ENCODE measurements at places on chromosomes 7 and 10.

DNA sequence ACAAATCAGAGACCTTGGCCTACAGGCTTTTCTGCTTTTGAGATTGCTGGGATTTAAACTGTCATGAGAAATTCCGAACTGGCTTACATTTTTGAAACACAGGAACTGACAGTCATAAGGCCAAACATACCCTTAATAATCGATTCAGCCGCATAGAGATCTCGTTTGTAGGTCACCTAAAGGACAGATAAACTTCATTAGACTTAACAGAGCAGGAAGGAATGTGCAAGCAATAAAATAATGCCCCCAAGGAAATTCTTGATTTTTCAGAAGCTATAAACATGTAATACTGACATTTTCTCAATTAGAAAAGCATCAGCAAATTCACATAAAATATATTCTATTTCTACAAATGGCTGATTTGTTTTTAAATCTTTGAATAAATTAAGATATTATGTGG lies 120.0 kb downstream of the CRPPA start:
- DNase-seq = no peak

DNA sequence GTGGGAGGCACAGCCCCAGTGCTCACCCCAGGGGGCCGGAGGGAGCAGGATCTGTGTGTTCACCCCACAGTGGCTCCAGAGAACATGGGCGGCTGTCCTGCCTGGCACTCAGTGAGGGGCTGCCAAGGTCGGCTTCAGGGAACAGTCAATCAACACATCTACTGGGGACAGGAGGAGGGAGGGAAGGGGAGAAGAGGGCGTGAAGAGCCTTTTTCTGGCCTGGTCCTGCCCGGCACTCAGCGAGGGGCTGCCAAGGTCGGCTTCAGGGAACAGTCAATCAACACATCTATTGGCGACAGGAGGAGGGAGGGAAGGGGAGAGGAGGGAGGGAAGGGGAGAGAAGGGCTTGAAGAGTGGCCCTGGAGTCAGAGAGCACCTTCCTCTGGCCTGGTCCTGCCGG lies 184.9 kb downstream of the ADARB2 start:
- DNase-seq = no peak

GRCh38 chr7:76037310-76037709 lies 10.5 kb downstream of the STYXL1 start:
- peak; percentile 34 for DNase-seq

- no peak for DNase-seq
These were observed 9.3 kb downstream of the TCF7L2 start for GRCh38 chr10:112959207-112959838.

DNA sequence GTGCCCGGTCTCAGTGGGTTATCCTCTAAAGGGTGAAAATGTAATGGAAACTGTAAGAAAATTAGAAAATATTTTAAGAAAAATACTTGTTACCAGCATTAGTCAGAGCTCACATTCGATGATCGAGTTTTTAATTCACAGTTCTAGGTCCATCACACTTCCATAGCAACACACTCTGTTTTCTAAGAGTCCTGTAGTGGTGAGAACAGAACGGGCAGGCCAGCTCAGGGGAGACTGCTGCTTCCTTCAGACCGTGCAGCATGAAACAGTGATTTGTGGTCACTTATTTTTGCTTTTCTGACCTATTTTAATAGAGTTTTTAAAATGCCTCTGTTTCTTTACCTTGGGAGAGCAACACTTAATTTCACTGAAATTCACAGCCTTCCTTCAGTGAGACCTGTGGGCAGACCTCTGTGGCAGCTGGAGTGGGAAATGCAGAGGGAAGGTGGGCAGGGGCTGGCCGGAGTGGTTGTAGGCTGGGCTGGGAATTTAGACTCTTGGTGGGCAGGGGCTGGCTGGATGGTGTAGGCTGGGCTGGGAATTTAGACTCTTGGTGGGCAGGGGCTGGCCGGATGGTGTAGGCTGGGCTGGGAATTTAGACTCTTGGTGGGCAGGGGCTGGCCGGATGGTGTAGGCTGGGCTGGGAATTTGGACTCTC lies 1.5 kb downstream of the SUN1 start:
- DNase-seq = no peak

GRCh38 chr7:36781011-36781738 lies 56.9 kb upstream of the AOAH start:
- no peak for DNase-seq

DNA sequence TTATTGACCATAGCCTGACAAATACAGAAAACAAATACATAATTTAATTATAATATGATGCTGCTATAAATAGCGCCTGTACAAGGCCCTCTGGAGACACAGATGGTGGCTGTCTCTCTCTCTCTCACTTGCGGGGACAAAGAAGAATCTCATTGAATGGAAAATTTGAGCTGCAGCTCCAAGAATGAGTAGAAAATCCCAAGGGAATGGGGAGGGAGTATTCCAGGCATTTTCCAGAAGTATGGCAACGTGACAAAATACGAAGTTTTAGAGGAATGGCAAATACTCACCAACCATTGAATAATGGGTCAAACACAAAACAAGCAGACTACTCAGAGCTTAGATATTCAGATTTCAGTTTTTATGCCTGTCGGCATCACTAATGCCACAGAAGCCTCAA lies 179.9 kb downstream of the NRP1 start:
- DNase-seq = no peak

GRCh38 chr10:44911951-44912350 lies 814 bp downstream of the TMEM72 start:
- no peak for DNase-seq

- no peak for DNase-seq
These were observed 30.1 kb downstream of the PLEKHA1 start for GRCh38 chr10:122404576-122404975.

- DNase-seq = peak; percentile 61
These were observed 9.8 kb upstream of the GRB10 start for GRCh38 chr7:50792342-50793119.

DNA sequence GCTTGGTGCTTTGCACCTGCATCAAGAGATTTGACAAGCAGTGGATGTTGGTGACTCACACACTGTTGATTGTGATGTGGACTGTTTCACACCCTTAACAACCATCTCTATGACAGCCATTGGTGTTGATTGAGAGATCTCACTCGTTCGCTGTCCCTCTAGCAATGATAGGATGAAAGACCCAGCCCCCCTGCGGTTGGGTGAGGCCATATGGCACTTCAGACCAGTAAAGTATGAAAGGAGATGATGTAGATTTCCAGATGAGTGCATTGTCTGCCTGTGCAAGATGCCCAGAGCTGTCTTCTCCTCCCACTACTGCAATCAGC lies 138.7 kb upstream of the PRR15 start:
- DNase-seq = no peak

DNA sequence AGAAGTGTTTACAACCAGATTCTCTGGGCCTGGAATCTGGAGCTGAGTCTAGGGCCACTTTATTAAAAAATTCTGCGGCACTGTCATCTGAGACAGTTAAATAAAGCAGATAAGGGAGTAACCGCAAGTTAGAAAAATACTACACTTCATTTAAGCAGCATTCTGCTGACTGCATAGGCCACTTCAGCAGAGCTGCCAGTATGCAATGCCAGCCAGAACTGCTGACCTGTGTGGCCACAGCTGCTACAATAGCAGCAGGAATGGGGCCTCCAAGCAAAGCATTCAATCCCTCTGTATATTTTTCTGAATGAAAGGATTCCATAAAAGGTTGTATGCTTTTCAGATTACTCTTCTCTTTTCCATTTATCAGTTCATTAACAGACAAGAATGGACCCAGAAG lies 136.0 kb downstream of the COL28A1 start:
- DNase-seq = no peak

DNA sequence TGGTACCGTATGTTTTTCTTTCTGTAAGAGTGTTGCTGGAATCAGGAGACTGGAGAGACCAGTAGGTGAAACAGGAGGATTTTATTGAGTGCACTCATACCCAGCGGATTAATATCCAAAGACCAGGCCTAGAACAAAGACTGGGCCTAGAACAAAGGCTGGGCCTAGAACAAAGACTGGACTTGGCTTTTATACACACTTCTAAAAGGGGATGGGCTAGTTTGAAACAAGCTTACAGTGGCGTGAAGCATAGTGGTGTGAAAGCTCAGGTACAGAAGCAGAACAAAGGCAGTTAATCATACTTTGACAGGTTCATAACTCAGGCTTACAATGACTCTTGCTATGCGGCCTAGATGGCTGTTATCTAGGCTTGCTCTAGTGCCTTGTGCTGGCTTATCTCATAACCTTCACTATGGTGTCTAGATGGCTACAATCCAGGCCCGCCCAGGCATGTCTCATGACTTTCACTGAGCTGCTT lies 67.7 kb downstream of the TRIM24 start:
- DNase-seq = no peak

DNA sequence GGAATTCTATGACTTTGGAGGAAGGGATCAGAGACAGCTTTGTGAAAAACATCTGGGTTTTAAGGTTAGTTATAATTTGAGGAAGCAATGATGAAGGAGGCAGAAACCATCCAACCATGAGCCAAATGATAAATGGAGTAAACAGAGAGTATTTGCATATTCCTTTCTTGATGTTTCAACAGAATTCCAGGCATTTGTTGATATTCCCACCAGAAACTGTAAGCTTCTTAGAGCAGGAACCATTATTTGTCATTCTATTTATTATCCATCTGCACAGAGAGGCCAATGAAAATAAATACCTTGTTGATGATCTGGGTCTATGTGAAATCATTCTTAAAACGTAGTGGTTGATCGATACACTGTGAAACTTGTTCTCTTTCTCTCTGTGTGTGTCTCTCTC lies 715.3 kb downstream of the INHBA start:
- DNase-seq = no peak

DNA sequence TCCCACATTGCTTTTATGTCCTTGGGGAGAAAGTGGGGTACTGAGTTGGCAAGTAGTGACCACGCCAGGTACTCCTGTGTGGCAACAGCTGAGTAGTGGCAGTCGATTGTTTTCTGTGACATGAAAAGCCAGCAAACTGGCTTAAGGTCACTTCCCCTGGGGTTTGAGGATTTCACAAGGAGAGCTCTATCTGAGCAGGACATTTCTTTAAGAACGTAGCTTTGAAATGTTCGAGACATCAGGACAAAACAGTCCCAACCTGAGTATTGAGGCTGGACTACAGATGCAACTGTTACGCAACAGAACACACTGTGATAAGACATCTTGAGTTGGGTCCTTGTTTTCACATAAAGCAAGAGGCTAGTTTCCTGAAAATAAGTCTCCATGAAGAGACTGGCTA lies 146.7 kb upstream of the KLF14 start:
- no peak for DNase-seq

- DNase-seq = no peak
These were observed 86.7 kb downstream of the RGS10 start for GRCh38 chr10:119455609-119456434.

- no peak for DNase-seq
These were observed 53.1 kb downstream of the OSBPL3 start for GRCh38 chr7:24926623-24927524.

- no peak for DNase-seq
These were observed 49.3 kb upstream of the IL6 start for GRCh38 chr7:22677680-22678079.

- peak; percentile 61 for DNase-seq
These were observed 11.2 kb downstream of the IL2RA start for GRCh38 chr10:6050801-6051445.

DNA sequence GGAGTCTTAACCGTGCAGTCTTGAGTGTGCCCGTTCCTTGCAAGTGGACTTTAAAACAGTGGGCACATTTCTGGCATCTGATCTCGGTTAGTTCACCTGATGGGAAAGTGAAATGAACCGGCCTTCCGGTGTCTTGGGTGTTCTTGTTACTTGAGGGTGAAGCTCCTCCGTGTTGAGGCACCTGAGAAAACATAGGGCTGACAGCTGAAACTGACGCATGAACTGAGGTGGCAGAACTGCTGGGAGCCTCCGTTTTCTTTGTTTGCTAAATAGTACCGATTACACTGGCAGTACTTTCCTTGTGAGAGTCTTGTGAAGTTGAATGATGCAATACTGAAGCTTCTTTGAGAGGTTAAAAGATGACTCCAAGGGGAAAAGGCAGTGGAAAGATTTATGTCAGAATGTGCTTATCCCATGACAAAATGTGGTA lies 62.8 kb upstream of the SAMD8 start:
- no peak for DNase-seq

GRCh38 chr10:43110338-43111071 lies 27.7 kb upstream of the CSGALNACT2 start:
- no peak for DNase-seq

DNA sequence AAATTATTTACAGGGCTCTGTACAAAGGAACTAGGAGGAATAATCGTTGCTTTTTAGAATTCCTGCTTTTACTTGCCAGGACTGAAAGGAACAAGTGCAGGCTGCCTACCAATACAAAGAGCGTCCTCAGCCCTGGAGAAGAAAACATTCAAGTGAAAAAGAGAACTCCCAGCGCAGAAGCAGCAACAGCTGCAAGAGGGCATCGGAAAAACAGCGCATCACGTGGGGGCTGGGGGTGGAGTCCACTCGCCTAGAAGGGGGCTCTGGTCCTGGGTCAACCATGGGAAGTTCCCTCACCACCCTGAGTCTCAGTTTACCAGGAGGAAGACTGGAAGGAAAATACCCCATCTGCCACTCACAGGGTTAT lies 385 bp upstream of the C10orf90 start:
- DNase-seq = no peak

DNA sequence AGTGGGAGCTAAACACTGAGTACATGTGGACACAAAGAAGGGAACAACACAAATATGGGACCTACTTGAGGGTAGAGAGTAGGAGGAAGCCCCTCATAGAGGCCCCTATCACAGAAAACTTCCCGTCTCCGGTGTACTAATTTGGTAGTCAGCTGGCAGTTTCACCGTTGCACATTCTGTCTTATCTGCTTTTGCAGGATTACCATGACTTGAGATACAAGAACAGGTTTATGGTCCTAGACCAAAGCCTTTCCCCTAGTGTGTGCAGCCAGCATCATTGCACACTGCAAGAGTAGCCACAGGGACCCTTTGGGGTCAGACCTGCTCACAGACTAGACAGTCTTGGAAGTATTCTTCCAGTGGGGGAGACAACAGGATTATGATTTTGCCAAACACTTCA lies 5.9 kb upstream of the IFIT1B start:
- DNase-seq = no peak

GRCh38 chr10:102152545-102152890 lies 329 bp downstream of the NOLC1 start:
- no peak for DNase-seq

- no peak for DNase-seq
These were observed 380.3 kb upstream of the SEMA3C start for GRCh38 chr7:81298951-81299666.

DNA sequence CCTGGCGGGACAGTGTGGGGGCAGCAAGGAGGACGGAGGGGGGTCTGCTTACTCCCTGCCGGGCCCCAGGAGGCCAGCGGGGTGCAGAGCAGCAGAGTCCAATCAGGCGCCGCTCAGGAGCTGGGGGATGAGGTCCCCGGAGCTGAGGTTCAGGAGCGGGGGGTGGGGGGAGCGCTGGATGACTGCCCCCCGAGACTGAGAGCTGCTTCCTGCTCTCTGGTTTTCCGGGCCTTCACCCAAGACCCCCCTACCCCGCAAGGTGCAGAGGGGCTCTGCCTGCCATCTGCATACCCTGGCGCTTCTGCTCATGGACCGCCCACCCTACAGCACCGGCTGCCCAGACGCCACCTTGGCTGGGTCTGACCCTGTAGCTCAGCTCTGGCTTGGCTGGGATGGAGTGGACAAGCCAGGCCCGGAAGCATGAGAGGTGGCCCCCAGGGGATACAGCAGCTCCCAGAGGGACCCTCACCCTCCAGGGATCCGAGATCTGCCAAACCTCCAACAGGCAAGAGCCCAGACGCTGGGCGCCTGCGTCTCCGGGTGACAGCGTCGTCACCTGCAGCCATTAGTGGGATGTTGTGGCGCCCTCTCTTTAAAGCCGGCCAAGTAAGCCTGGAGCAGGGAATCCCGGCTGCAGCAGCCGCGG lies 930 bp downstream of the KNDC1 start:
- no peak for DNase-seq

GRCh38 chr10:11148142-11149028 lies 130.7 kb downstream of the CELF2 start:
- DNase-seq = no peak

All from left cardiac atrium (tissue), 4 donors.